ENCODE measurements at places on chromosomes 1 and 21.
A peak's percentile ranks its signal among the peaks of the same experiment; 100 is the strongest.

DNA sequence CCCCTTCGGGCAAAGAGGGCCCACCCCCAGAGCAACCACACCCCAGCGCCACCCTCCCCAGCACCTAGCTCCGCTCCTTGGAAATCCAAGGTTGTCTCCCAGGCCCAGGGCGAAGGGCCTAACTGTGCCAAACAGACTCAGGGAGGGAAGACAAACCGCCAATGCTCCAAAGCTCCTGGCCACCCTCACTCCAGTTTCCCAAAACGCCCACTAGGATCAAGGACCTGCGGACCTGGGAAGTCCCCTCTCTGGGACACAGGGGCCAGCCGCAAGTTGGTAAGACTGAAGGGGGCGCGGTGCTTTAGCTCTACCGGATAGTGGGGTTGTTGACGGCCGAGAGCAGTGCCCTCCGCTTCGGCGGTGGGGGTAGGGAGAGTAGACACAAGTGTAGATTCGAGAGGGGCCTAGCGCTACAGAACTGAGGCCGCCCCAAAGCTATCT is 581 bp downstream of the IRF6 start:
- peak; percentile 61 for DNase-seq

DNA sequence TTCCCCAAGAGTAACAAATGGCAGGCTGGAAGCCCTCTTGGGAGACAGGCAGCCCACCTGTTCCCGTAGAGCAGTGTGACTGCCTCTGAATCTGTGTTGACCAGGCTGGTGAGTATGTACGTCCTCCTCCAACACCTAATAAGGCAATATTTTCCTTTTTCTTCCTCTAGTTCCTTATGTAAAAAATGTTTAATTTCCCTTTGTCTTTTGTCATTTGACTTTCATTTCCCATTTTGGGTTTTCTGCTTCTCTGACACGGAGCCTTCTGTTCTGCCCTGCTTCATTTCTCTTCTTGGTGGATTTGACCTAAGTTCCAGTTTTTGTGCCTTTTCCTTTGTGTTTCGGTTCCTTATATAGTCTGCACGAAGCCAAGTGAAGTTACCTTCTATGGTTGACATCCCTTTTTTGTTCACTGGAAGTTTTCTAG is 65.8 kb upstream of the ATF3 start:
- no peak for DNase-seq

DNA sequence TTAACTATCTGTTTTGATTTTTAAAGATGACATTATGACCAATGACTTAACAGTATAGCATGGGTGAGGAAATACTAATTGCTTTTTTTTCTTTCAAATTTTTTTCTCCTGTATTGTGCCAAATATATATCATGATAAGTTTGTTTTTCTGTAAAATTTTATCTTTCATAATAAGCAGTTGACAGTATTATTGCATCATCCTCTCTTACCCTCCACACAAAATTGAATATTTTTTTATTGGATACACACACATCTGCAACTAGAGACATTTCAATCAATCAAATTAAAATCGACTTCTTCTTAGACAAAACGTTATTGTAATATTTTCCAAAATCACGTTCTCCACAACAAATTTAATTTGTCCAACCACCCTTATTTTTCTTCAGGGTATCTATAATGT is 330.4 kb upstream of the BRINP3 start:
- DNase-seq, result no peak

DNA sequence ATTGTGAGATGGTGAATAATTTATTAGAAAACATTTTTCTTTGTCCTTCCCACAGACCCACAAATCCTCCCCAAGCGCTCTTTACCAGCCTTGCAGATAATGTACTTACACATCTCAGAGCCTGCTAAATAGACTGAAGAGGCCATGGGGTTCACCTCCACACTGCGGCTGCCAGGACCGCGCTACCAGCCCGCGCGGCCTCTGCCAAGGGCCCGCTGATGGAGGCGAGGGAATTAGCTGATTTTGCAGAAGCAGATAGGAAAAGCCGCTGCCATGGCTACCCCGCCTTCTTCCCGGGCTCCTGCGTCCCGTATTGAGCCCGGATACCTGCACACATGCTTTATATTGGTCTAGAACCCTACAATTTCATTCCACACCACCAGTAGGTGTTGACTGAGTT is 248.0 kb upstream of the FOXD3 start:
- DNase-seq, result no peak

- DNase-seq, result no peak
Observed at GRCh38 chr1:41467673-41468072, 16.8 kb downstream of the EDN2 start.

DNA sequence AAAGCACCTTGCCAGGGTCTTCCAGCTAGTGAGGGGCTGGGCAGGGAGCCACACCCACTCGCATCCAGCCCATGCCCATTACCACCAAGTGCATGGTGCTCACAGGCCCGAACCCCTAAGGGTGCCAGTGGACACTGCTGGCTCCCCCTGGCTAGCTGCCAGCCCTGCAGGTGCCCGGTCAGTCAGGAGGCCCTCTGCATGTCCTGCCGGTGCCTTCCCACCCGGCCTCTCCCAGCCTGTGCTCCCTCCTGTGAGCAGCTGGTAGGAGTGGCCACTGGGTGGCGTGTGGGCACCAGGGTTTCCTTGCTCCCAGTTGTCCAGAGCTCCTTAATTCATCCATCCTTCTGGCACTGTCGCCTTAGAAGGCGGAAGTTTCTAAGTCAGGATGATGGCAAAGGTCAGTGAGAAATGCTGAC is 33.4 kb downstream of the QSOX1 start:
- peak; percentile 68 for DNase-seq

- no peak for DNase-seq
Observed at GRCh38 chr1:12039164-12039525, 19.8 kb downstream of the MIIP start.

DNA sequence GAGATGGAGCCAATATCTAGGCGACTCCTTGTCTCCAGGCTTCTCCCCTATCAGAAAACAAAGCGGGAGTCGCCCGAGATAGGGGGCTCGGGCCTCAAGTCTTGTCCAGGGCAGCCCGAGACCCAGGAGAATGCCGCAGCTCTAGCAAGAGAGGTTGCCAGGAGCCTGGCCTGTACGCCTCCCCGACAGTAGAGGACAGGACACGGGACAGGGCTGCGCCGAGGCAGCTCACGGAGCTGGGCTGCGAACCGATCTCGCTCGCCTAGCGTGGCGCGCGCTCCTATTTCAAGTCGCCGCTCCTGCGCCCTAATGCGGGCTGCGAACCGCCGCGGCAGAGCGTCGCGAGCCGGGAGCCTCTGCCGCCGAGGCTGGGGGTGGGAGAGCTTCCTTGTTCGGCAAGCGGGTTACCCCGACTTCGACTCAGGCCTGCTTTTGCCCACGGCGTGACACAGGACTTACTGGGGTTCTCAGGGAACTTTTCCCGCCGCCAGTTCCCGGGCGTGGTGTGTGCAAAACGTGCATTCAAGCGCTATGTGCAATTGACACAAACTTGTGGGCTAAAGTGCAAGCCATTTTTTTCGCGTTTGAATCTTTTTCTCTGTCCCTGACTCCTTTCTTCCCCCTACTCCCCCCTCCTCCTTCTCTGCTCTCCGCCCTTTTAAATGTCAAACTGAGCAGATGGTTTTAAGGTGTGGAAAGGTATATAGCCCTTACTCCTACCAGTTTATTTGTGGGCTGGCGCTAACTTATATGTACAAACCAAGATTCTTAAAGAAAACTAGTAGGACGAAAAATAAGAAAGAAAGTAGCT is 2.4 kb upstream of the PROX1 start:
- DNase-seq, result no peak

- DNase-seq, result peak; percentile 75
Observed at GRCh38 chr21:36028127-36029069, 31.9 kb downstream of the SETD4 start.

- DNase-seq, result no peak
Observed at GRCh38 chr1:91555821-91556531, 55.3 kb downstream of the CDC7 start.

- no peak for DNase-seq
Observed at GRCh38 chr1:29586991-29587745, 350.8 kb downstream of the PTPRU start.

DNA sequence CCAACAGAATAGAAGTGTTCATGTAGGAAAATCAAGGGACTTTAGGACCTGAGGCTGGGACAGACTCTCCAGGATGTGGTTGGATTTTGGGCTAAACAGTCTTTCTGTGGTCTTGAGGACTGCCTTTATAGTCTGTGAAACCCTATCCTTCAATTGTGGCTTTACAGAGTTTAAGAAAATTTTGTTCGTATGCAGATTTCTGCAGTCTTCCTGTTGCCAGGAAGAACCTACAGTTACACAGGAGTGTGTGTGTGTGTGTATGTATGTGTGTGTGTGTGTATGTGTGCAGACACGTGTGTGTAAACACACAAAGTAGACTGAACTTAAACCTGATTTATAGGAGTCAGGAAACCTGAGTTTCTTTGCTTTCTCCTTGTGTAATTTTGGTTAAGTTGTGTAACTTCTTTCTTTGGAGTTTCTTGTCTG is 22.8 kb downstream of the NEK7 start:
- no peak for DNase-seq

DNA sequence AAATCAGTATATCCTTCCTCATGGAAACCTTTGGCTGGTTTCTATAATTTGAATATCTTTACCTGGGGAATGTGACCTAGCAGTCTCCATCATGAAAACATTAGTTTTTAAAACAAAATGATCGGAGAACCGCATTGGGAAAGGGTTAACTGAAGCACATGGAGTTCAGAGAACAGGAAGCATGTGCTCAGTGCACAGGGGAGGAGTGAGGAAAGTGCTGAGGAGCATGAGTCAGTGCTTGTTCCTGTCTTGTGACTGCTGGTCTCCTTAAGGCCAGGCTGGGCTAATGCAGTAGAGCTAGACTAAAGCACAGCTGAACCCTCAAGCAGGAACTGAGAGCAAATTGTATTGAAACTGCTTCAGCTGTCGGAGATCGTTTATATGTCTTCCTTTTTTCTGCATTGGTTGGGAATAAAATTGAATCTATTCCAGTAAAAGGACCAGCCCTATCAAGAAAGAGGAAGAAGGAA is 5.8 kb downstream of the IFI16 start:
- peak; percentile 21 for DNase-seq

DNA sequence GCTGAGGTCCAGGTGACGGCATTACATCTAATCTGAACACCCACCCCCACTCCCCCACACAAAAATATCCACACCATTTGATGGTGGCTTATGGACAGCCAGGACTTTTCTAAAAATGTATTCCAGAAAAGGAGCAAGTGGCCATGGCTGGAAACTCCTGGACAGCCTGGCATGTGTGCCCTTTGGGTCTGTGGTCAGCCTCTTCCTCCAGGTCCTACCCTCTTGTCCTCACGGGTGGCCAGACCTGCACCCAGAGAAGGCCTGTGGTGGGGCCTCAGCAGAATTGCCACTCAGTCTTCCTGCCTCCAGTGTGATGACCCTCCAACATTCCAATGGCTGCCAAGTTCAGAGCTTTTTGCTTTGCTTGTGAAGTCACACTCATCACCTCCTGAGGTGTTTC is 600.6 kb downstream of the AJAP1 start:
- DNase-seq, result no peak

DNA sequence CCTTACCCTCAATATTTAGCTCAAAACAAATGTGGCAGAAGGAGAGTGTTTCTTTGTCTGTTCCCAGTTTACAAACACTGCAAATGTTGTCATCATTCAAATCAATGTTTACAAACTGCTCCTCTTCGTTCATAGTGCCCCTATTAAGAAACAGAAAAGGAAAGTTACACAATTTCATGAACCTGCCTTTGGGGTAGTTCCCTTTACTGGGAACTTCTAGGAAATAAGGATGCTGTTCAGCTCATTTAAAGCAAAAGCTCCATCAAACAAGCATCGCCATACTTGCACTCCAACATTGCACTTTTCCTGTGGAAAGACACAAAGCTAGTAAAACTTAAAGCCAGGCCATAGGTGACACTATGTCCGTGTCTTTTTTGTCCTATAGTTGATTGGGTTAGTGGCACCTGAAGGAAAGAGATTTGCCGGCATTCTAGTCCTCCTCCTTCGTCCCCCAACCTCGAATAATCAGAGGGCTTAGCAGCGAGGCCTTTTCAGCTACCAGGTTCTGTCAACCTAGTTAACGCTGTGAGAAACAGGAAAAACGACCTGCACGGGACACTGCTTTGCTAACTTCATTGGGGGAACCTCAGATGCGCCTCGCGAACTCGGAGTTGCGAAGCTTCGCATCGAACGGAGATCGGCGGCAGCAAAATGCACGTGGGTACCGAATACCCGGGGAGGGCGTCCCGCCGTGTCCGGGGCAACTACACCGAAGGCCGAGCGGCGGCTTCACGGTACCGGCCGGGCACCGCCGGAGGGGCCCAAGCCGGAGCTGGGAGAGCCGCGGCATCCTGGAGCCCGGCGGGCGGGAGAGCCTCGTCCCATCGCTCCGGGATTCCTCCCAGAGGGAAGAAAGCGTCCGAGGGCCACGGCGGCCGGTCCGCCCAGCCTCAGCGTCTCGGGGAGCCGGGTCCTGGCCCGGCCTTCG is 706 bp downstream of the C21orf91 start:
- DNase-seq, result peak; percentile 50

GRCh38 chr1:209688746-209689234 is 13.6 kb downstream of the G0S2 start:
- DNase-seq, result no peak

DNA sequence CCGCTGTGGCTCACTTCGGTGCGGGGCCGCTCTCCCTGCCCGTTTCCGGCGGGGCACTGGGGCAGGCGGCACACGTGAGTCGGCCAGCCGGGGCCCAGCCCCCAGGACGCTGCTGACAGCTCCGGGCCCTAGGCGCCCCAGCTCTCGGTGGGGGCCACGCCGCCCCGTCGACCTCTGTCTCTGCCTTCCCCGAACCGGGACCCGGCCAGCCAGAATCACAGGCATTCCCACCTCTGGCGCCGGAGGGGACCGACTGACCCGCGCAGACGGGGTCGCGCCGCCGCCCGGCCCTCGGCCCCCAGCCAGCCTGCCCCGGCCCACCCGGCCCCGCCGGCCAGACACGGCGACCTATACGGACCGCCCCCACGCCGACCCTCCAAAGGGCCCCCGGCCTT is 755 bp downstream of the SCMH1 start:
- DNase-seq, result peak; percentile 74

Measured in thyroid gland (tissue), 4 donors.